Left lung (tissue), 14 donors: ENCODE measurements at places on chromosomes 3 and 15. TPM values are rescaled to one million over a fixed set of nuclear protein-coding genes. Genes with fewer than 3 reads are reported as not detected.

The TM4SF18 gene
- 9.8 TPM for polyA plus RNA-seq

DNA sequence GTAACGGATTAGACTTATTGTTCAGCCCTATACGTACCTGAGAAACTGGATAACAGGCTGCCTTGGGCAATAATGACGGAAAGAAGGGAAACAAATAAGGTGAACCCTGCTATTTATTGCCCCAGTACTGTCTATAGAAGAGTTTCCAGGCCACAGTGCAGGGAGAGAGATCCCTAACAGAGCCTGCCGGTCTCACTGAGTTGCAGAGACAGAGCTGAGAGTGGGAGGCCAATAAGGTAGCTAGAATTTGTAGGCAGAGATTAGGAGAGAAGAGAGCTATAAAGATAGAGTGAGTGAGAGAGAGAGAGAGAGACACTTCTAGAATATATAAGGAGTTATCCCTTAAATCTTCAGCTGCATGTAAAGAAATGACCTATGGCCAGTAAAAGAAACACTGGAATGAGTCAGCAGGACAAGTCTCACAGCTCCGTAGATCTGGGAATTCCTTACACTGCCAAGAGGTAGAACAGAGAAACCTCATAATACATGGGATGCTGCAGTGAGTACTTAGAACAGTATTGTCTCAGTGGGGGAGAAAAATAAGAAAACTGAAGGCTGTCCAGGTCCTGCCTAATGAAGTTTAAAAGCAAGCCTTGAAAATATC, 51.8 kb downstream of the ST3GAL6 start:
- no peak for DNase-seq

The HTR3E gene
- not detected for polyA plus RNA-seq

GRCh38 chr3:43489930-43490329, 131.9 kb downstream of the ANO10 start:
- no peak for DNase-seq
